Amniotic epithelial cell (primary cell): ENCODE measurements at places on chromosomes 2 and 18.

DNA sequence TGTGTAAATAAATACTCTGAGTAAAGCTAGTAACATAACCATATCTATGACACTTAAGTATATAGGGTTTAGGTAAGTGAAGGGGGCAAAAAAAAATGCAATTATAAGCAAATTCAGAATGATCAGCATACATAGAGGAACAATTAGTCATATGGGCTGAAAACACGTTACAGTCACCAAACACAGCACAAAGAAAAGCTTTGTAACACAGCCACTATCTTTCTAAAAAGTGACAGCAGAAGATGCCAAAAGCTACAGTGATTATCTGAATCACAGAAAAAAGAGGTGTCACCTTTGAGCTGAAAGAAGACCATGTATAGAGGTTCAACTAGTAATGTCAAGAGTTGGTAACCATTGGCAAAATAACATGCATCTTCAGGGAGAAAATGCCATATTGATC, 115.5 kb downstream of the ERBB4 start:
- no peak for DNase-seq

DNA sequence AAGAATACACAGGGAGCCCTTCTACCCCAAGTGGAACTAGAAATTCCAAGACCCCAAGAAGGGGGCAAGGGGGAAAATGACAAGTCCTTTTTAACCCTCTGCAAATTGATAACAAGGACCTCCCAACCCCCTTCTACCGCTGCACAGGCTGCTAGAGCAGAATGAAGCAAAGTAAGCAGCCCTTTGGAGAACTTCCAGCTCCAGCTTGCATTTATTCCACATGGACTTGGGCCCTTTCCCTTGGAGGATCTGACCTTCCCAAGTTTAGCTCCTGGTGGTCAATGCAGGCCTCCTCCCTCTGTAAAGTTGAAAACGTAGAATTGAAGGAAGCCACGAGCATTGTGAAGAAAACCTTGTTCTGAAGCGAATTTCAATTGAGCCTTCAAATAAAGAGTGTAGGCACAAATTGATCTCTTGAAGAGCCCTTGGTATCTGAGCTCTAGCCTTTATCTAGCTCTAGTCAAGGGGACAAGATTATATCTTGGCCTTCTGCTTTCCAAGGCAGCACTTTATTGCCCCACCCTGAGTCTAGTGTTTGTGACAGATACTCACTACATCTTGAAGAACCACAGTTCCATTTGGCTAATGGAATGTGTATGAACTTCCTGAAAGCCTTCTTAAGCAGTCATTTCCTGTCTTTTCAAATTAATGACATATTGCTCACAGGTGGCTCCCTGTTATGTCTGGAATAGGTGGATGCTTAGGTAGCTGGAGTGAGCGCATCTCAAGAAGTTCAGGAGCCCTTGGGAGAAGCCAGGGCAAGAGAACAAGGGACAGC, 37.2 kb downstream of the SLC14A2 start:
- no peak for DNase-seq

GRCh38 chr2:128617029-128617590, 298.4 kb upstream of the HS6ST1 start:
- DNase-seq = no peak

- DNase-seq = peak; percentile 80
Measured at GRCh38 chr2:121944072-121944831, 188.8 kb downstream of the TSN start.

DNA sequence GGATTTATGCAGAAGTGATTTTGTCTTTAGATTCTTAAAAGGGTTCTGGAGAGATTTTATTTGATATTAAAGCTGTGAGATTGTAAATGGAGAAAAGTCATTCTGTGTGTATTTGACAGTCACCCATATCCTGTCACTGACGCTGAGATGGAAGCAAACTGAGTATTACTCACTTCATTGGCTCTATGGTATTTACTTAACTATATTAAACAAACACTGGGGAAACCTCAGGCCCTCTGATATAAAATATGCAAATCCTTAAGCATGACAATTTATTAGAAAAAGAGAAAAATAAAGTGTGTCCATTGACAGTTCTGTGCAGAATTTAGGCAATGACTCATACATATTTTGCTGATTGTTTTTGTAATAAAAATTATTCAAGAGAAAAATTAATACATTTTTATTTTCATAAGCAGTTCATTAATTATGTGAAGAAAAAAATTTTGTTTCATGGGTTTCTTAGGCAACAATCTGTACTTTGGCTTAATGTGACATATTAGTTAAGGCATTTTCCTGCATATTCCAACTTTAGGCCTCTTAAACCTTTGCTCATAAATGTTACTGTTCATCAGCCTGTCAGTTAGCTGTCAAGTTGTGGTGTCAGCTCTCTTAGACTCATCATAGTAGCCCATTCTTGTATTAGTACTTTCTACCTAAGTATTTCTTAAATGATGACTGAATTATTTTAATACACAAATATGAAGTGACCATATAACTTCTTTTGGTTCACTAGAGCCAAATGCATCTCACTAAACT, 99.9 kb downstream of the PARD3B start:
- peak; percentile 38 for DNase-seq
